Renal cortical epithelial cell (primary cell): ENCODE measurements at places on chromosomes 2 and 18. TPM values are rescaled to one million over a fixed set of nuclear protein-coding genes. Genes with fewer than 3 reads are reported as not detected.

The CIDEA gene
- 0.87 TPM in 1 of 2 replicates, not detected in the other for total RNA-seq

The LOXHD1 gene
- not detected in 2 replicates for total RNA-seq

The RIT2 gene
- not detected in 2 replicates for total RNA-seq

The G6PC2 gene
- not detected in 2 replicates for total RNA-seq

The CDKL4 gene
- 0.87 and 3.8 TPM in 2 replicates for total RNA-seq

The LMAN2L gene
- total RNA-seq: 22.1 and 41.2 TPM in 2 replicates

The EPAS1 gene
- 63.7 and 124 TPM in 2 replicates for total RNA-seq

The LCT gene
- not detected in 2 replicates for total RNA-seq

The TCF4 gene
- total RNA-seq: 2.8 and 11.0 TPM in 2 replicates

The CHRND gene
- not detected in 2 replicates for total RNA-seq

The CAPN14 gene
- total RNA-seq: 0.20 and 1.6 TPM in 2 replicates
